ENCODE measurements at places on chromosomes 4 and X. TPM values are rescaled to one million over a fixed set of nuclear protein-coding genes. Genes with fewer than 3 reads are reported as not detected.

Gene FBXO8
- 32.1 TPM for total RNA-seq

Gene TNIP3
- 0.73 TPM for total RNA-seq

Gene IL13RA1
- 6.7 TPM for total RNA-seq

Gene GAGE13
- not detected for total RNA-seq

Gene FUNDC1
- total RNA-seq: 9.7 TPM

Gene GPR119
- not detected for total RNA-seq

Gene PAGE4
- not detected for total RNA-seq

Gene BEND2
- total RNA-seq: not detected

Gene XK
- 4.1 TPM for total RNA-seq

Gene HDX
- 19.1 TPM for total RNA-seq

Gene DTHD1
- total RNA-seq: 2.1 TPM

Gene SLC30A9
- total RNA-seq: 74.1 TPM

Gene DMP1
- not detected for total RNA-seq

Gene MGARP
- total RNA-seq: 0.73 TPM

Gene PAGE1
- not detected for total RNA-seq

DNA sequence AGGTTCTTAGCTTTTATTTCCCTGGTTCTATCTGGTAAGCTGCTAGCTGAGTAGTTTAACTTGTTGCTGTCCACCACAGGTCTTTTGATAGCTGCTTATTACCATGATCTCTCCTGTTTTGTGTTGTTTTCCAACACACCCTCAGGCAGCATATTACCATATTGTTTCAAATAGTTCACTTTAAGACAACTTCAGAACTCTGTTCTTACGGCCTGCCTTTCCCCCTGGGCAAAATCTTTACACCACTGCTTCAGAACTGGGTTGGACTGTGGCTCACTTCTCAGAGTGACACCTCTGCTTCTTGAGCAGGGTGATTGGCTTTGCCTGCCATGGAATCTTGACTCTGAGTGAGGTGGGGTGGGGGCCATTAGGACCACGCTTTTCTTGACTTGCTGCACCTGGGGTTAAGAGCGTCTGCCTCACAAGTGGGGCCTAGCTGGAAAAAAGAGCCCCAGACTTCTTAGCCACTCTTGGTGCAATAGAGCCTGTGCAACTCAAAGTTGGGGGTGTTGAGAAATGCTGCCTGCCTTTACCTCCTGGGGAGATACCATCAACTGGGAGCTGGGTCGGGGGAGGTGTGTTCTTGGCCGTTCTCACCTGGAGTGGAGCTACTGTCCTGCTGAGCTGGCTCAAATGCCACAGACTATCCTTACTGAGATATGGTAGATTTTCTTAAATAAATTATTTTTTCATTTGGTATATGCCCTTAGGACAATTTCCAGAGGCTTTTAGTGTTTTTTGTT is 23.4 kb downstream of the USP9X start:
- no peak for DNase-seq

GRCh38 chr4:138307319-138307718 is 65.2 kb upstream of the SLC7A11 start:
- DNase-seq: no peak

GRCh38 chrX:147342197-147342596 is 527.7 kb upstream of the CXorf51A start:
- DNase-seq: no peak

DNA sequence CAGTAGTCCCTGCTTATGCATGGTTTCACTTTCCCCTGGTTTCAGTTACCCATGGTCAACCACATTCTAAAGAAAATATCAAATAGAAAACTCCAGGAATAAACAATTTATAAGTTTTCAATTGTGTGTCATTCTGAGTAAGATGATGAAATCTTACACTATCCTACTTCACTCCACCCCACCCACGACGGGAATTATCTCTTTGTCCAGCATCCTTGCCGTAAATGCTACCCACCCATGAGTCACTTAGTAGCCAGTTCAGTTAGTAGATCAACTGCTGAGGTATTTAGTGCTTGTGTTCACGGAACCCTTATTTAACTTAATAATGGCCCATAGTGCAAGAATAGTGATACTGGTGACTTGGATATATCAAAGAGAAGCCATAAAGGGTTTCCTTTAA is 91.4 kb downstream of the KLHL13 start:
- DNase-seq: no peak

GRCh38 chr4:175456131-175456530 is 355.9 kb downstream of the GPM6A start:
- no peak for DNase-seq

- peak; percentile 20 for DNase-seq
These were observed 50.8 kb downstream of the PPEF1 start for GRCh38 chrX:18757956-18758932.

DNA sequence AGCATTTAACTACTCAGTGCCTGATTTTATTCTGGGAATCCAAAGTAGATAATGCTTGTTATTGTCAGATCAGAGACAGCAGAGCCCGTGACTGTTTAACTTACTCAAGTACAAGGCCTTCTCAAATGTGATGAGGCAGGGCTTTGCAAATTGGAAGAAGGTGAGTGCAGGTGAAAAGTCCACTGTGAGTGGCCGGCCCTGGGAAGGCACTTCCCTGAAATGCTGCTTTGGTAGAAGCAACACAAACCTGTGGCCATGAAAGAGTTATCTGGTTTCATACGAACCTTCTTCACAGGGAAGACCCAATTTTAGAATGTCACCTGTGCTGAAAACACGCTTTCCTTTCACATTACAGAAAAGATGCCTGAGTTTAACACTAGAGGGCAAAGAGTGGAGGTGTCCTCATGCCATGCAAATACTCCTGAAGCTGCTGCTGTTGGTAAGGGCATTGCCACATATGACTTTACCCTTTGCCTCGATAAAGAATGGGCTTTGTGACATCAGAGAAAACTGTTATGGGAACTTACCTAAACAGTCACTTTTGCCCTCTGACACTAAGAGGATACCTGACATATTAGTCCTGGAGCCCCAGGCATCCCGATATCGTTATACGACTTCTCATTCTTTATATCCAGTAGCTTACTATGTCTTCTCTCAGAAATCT is 8.0 kb downstream of the PPARGC1A start:
- no peak for DNase-seq

- peak; percentile 86 for DNase-seq
These were observed 173.8 kb downstream of the NSUN7 start for GRCh38 chr4:40923316-40924095.

- no peak for DNase-seq
These were observed 2.1 kb downstream of the AMBN start for GRCh38 chr4:70594196-70594595.

DNA sequence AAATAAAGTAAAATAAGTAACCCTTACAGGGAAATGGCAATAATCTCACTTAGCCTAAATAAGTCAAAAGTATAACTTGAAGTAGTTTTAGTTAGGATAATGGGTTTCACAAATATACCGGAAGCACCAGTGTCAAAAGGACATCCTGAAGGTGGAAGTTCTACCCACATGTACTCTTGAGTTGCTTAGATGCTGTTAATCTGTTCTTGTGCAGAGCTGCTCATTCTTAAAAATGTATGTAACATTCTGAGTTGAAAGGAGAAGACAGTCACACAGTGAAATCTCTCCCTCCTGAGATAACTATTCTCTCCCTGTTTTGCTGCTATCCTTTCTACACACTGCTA is 11.2 kb upstream of the CCNG2 start:
- no peak for DNase-seq

- no peak for DNase-seq
These were observed 57.1 kb upstream of the NKX1-1 start for GRCh38 chr4:1463088-1463926.

DNA sequence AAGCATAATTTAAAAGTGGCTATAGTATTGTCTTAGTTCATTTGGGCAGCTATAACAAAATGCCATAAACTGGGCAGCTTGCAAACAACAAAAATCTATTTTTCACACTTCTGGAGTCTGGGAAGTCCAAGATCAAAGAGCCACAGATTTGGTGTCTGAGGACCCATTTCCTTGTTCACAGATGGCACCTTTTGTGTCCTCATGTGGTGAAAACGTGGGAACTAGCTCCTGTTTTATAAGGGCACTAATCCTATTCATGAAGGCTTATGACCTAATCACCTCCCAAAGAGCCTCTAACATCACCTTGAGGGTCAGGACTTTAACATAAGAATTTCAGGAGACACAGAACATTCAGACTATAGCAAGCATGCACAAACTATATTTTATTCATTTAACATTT is 126.5 kb upstream of the WDFY3 start:
- no peak for DNase-seq

- DNase-seq: no peak
These were observed 16.0 kb downstream of the GSPT2 start for GRCh38 chrX:51759055-51759839.

- DNase-seq: no peak
These were observed 11.3 kb downstream of the PNCK start for GRCh38 chrX:153662266-153662665.

GRCh38 chrX:145292218-145292617 is 44.9 kb downstream of the SPANXN1 start:
- no peak for DNase-seq

DNA sequence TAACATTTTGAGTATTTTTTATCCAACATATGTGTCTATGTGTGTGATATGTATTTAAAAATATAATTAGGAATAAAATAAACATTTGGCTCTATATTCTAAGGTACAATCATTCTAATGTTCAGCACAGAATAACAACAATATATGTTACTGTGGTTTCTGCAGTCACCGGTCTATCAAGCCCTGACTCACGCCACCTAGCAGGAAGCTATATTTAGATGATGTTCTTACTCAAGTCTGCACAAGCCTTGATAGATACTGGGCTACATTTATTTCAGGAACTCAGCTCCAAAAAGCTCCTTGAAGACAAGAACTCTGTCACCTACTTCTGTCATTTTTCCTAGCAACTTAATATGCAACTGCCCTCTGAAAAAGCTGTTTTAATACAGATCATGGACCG is 152.0 kb upstream of the FTHL17 start:
- no peak for DNase-seq

DNA sequence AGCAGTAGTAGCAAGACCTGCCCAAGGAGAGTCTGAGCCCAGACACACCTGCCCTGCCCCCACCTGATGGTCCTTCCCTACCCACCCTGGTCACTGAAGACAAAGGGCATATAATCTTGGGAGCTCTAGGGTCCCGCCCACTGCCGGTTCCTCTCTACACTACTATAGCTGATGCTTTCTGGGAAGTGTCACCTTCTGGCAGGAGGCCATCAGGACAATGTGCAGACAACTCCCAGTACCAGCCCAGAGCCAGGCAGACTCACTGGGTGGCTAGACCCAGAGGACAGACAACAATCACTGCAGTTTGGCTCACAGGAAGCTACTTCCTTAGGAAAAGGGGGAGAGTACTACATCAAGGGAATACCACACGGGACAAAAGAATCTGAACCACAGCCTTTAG is 312.7 kb downstream of the SPRY1 start:
- no peak for DNase-seq

DNA sequence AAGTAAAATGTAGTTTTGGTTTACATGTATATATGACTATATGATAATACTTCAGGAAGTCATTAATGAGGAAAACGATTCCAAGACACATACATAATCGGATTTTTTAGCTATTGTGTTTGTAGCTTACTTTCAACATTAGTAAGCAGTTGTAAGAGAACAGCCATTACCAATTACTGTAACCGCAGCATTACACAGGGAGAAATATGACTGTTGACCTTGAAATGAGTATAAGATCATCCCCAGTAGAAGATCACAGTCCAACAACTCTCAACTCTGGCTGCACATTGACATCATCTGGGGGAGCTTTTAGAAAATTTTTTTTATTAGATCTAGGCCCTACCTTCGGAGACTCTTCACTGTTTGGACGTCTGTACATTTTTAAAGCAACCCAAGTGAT is 762.0 kb upstream of the MAGEB2 start:
- no peak for DNase-seq

DNA sequence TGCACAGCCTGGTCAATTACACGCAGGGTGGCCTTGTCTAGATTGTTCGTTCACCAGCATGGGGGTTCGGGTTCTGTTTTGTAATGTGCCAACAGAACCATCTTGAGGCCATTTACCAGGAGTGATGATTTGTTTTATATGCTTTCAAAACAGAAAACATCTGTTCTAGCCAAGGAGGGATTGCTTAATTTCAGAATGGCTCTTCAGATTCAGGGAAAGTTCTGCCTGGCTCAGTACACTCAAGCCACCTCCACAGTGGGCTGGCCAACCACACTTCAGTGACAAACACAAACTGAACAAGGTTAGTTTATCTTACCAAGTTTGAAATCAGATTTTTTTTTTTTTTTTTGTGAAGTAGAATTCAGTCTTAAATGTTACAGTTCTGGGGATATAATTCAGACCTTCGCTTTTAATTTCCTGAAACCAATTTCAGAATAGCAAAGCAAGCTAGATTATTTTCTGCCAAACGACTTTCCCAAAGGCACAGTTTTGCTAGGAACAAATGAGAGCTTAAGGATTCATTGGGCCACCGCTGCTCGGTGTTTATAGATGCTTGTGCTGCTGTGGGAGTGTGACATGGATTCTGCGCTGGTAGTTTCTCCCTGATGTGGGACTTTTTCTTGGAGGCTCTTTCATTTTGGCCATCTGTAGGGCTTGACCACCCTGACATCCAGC is 23.4 kb downstream of the SMS start:
- DNase-seq: no peak

DNA sequence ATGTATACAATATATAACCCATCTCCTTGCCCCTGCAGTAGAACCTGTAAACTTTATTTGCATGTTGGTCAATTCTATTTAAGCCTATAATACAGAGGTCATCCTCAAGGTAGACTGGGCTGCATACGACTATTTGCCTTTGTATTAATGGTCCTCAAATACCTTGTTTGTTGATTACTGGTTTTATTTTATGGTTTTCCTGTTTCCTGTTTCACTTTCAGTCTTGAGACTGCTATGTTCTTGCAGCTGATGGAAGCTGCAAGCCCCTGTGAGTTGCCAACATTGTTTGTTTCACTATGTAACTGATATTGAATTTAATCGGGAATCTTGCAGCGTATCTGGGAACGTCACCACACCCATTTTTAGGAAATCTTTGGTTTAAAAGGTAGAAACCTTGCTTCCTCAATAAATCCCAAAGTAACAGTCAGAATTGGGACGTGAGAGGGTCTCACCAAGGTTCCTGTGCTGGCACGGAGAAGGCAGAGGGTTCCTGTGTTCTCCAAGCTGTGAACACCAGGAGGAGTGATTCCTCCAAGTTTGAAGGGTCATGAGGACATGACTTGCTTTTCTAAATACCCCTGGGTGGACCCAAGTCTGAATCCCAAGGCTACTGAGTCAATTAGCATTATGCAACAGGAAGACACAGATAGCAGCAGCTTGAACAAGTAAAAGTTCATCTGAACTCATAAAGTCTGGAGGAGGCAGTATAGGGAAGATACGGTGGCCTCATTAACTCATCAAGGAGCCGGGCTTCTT is 110.6 kb upstream of the PNPLA4 start:
- DNase-seq: no peak

DNA sequence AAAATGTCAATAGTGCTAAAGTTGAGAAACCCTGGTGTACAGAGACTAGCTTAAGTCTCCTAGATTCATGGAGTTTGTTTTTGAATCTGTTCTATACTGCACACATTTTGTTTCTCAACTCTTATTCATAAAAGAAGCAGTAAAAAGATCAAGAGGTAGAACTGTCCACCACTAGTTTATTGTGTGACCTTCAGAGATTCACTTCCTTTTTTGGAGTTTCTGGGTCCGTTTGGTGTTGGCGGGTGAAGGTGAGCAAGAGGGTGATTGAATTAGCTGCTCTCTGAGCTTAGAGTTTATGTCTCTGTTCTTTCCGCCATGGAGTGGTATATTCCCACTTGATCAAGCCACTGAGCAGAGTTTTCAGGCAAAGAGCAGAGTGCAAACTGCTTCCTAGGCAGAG is 21.4 kb upstream of the PLAC1 start:
- no peak for DNase-seq

Data from cerebellum (tissue), 4 donors.